ENCODE measurements at places on chromosomes 1 and 21.

DNA sequence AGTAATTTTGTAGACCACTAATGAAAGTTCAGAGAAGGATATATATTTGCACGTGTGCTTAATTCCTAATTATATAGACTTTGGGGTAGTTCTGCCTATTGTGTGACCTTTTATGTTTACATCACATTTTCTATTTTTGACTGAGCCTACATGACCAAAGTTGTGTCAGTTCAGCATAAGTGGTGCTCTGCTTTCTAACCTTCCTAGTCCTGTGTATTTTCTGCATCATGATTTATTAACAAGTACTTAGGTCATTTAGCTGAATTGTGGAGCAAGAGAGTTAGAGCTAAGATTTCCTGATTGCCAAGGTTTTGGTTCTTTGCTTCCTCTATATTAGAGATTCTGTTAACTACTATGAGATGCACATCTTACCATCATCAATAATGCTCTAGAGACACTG lies 176.0 kb downstream of the C1orf21 start:
- no peak for DNase-seq

- no peak for DNase-seq
Observed at GRCh38 chr1:245990315-245991022, 516.6 kb downstream of the SMYD3 start.

DNA sequence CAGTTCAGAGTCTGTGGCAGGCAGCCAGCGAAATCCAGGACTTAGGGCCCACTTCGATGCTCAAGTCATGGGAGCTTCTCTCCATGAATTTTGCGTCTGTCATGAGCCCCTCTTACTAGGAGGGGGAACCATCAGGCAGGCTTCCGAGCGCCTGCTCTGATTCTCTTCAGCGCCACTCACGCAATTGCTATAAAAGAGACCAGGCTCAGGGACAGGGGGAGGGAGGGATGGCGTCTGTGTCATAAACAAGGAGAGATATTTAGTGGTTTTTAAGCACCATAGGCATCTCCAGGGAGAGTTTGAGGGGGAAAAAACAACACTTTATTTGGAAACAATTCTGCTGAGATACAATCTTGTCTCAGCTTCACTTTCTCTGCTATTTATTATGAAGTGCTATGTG lies 60.6 kb downstream of the NAV1 start:
- no peak for DNase-seq

DNA sequence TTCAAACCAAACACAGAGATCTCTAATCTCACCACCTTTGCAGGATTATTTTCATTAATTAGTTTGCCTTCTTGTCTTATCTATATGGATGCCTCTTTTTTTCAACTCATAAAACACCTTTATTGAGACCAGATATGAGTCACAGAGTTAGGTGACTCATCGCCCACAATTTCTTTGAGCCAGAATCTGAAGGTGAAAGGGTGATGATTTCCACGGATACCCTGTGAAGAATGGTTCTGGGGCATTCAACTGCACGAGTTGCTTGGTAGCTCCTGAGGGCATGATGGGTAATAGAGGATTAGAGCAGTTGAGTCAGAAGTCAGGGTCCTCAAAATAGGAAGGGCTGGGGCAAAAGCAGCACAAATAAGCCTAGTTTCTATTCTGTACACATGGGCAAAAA lies 128.2 kb downstream of the TBX19 start:
- peak; percentile 74 for DNase-seq

DNA sequence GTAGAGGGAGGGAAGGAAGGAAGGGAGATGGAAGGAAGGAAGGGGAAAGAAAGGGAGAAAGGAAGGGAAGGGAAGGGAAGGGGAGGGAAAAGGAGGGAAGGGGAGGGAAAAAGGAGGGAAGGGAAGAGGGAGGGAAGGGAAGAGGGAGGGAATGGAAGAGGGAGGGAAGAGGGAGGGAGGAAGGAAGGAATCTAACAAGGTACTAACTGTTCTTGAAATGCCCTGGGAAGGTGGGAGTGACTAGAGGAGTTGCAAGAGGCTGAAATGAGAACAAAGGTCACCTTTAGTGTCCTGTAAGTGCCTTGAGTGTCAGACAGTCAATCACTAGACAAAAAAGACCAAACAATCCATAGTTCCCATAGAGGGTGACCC lies 2.3 kb upstream of the ATP2B4 start:
- DNase-seq: no peak
